ENCODE measurements at places on chromosomes 3 and 15.
A peak's percentile ranks its signal among the peaks of the same experiment; 100 is the strongest.

GRCh38 chr3:146124126-146124801, 36.7 kb downstream of the PLOD2 start:
- DNase-seq, result no peak

DNA sequence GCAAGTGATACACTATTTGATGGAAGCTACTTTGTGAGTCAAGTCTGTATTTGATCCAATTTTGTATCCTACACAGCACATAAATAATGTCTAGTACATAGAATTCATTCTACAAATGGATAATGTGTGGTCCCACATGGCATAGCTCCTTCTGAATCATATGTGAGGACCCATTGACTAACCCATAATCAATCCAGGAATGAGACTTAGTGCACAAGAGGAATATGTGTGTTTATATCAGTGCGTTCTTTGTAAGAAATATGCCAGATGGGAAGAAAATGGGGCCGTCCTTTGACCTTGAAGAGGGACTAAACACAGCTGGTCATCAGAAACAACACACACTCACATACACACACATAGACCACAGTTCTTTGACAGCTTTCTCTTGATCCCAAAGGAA, 282.7 kb upstream of the SEMA6D start:
- no peak for DNase-seq

- DNase-seq, result peak; percentile 21
Measured at GRCh38 chr15:60720493-60721256, 241.7 kb upstream of the ICE2 start.

DNA sequence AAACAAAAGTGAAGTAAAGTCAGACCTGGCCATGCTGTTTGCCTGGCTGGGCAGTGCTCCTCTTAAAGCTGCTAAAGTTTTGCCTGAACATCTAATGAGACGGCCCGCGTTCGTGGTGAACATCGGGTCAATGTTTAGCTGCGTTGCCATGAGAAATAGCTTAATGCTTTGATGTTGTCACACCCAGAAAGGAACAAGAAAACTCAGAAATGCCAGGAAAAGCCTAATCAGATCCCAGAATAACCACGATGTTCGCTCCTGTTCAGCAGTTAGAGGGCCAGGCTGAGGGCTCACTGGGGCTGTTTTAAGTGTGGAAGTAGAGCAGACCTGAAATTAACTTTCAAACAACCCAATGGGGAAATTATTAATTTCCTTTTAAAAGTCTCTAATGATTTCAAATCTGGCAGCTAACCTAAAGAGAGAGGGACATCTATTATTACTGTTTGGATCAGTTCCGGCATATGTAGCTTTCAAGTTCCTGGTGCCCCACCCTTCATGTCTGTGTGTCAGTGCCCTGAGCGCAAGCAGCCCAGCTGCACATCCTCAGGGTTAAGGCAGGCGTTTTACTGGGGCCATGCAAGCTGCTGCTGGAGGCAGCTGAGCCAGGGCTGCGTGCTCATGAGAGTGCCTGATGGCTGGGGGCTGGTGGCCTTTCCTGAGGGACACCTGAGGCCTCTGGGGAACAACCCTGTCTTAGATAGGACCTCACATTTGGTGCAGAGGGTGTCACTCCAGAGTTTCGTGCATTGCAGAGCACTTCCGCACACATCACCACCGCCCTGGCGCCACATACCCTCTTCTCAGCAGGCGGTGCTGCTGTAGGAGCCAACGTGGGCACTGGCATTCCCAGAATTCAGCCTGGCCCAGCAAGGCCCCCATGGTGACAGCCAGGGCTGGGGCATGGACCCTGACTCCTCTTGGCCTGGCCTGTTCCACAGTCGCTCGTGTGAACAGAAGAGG, 76.6 kb downstream of the LRRK1 start:
- DNase-seq, result no peak

DNA sequence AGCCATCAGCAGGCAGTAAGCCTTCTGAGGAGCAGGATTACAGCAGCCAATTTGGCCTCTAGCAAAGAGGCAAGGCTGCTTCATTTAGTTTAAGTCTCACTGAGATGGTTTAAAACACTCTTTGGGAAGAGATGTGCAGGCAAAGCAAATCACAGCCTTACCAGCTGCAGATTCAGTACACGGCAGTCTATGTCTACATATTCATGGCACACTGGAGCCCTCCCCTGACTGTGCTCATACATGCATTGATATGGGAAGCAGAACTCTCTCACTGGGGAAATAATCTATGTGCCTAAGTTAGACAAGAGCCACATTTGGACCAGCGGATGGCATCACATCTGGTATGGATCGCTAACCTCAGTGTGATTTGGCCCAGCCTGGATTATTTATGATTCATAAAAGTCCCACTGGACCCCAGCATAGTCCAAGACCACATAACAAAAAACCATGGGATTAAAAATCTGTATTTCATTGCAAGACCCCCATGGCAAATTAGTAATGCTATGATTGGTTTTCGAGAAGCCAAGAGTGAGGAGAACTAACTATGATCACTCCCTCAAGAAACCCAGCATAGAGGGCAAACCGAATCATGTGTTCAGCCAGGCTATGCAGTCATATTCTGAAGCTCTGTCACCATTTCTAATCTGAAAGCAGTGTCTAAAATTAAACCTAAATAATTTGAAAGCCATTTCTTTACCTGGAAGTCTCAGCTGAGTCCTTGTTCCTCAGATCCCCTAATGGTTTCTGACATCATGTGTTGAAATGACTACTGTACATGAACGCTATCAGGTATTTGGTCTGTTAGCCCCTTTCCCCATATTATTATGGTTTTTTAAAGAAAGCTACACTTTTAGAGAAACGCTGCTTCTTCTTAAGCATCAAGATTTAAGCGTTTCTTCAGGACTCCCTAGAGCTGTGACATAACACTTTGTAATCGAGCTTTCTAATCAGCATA, 1.2 kb downstream of the PRICKLE2 start:
- DNase-seq, result no peak

- DNase-seq, result no peak
Measured at GRCh38 chr3:18079739-18080138, 337.3 kb upstream of the TBC1D5 start.

GRCh38 chr3:182979103-182979673, 1.1 kb downstream of the DCUN1D1 start:
- no peak for DNase-seq

DNA sequence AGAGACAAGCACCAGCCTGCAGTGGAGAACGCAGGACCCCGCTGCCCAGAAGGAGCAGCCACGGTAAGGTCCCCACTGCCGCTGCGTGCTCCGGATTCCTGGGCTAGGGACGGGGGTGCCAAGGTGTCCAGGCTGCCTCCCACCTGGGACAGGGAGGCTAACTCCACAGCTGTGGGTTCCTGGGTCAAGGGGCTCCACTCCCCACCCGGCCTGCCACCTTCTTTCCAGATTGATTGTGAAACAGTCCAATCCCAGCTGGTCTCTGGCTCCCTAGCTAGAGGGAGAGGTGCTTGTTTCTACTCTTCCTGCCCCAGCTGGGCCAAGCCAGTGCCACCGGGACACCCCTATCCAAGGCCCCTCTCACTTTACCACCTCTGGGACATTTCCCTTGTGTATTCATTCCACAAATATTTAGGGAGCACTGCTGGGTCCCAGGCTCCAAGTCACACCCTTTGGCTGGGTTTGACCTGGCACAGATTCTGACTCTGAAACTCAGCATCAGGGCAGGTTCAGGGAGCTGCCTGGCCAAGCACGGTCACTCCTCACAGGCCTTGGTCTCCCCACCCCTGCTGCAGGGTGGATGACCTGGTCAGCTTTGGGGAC, 1.9 kb downstream of the PAK6 start:
- DNase-seq, result no peak
